Stimulated activated CD4-positive, alpha-beta T cell treated with anti-CD3 and anti-CD28 coated beads, Interleukin-12 subunit alpha, Interleukin-12 subunit beta, amount 100 ng/mL, for 24 hours (primary cell): ENCODE measurements at places on chromosomes 11 and 22.

- DNase-seq, result no peak
Measured at GRCh38 chr11:102469196-102469821, 16.7 kb upstream of the TMEM123 start.

- no peak for DNase-seq
Measured at GRCh38 chr11:68298659-68299516, 13.5 kb upstream of the LRP5 start.

DNA sequence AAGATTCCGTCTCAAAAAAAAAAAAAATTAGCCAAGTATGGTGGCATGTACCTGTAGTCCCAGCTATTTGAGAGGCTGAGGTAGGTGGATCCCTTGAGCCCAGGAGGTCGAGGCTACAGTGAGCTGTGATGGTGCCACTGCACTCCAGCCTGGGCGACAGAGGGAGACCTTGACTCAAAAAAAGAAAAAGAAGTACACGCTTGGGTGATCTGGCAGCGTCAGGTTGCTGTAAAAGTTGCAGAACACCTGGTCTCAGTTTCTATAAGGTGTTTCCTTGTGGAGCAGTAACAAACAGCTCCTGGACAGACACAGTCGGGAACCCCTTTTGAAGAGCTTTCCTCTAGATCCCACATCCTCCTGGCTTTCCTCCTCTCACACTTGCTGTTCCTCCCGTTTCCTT, 45.8 kb downstream of the SCGB1A1 start:
- DNase-seq, result no peak

DNA sequence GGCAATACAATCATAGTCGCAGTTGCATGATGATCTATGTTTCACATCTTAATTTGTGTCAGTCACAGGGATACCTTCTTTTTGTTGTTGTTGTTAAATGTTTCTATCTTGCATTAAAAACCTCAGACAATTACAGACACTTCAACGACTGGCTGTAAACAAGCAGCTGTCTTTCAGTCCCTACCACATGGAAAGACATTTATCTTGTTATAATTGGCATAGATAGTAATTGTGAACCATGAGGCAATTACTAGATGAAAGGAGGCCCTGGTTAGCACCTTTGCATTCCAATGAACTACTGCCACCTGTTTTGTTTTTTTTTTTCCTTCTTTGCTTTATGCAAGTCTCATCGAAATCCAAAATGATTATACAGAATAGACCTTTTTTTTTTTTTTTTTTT, 416.8 kb downstream of the LRRC4C start:
- DNase-seq, result no peak

DNA sequence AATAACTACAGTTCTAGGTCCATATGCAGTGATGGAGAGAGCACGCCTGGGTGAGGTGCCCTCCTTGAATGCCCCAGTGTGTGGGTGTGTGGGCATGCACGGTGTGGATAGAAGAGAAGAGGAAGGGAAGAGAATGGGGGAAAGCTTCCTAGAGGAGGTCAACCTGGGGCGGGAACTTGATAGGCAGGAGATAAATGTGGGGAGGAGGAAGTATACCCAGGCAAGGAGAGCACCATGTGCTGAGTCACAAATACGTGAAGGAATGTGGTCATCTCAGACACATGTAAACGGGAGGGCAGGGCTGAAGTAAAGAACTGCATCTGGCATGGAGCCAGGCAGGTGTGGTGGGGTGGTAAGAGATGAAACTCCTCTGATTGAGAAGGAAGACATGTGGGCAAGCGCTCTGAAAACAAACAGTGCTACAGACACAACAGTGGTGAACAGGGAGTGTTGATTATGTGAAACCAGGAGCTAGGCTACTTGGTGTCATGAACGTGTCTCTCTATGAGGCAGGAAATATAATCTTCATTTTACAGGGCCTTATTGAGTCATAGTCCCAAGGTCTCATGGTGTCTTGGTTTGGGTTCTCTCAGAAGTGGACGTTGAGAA, 61.5 kb upstream of the EED start:
- no peak for DNase-seq

DNA sequence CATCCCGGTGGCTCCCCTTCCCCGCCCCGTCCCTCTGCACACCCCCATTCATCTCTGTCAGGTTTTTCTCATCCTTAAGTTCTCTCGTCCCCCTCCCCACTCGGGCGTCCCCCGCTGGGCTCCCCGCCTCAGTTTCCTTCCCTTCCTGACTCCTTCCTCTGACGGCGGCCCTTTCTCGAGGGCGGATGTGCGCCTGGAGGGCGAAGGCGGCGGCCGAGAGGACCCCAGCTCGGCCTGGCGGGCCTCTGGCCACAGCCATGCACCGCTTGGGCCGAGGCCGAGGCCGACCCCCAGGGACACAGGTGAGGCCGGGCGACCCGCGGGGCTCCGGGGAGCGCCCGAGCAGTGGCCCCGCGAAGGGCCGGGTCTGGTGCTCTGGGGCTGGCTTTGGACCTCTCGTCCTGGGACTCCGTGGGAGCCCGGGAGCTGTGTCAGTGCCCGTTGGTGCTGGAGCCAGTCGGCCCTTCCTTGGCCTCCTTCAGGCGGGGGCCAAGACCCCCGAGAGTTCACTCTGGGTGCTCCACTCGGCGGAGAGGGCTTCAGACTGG, 2.9 kb downstream of the PHLDB1 start:
- DNase-seq, result no peak

GRCh38 chr11:65871811-65872548, 620 bp downstream of the EFEMP2 start:
- no peak for DNase-seq

- no peak for DNase-seq
Measured at GRCh38 chr11:60935676-60936442, 11.6 kb downstream of the TMEM132A start.

DNA sequence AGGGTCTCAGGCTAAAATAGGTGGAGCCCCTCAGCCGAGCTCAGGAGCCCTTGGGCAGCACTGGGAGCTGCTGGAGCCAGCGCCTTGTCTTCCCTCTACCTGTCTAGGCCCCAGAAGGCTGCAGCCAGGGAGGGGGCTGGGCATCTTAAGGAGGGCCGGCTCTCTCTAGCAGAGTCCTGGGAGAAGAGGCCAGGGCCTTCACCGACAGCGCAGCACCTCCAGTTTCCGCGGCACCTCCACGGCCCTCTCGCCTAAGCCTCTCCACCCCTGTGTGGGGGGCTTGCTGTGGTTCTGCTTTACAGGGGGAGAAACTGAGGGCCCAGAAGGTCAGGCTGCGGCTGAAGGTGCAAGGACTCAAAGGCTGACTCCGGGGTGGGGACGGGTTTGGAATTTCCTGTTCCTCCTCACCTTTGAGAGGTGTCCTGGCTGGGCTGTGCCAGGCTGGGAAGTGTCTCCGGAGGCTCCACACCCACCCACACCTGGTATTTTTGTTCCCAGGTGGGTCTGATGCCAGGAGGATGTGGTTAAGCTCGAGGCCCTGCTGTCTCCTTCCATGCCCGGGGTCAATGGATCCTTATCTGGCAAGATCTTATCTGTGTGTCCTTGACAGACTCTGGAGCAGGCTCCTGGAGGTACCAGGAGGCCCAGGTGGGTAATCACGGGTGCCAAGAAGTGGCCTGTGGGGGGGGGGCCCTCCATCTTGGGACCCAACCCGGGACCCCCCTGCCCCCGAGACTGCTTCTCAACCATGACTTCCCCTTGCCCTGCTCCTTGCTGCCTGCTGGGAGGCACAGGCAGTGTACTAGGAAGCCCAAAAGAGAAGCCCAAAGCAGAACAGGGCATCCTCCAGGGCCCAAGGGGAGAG, 95.3 kb upstream of the FGF3 start:
- DNase-seq, result no peak

- DNase-seq, result no peak
Measured at GRCh38 chr11:16225623-16226022, 130.7 kb downstream of the SOX6 start.

- DNase-seq, result no peak
Measured at GRCh38 chr11:114280696-114281095, 15.5 kb upstream of the NNMT start.

DNA sequence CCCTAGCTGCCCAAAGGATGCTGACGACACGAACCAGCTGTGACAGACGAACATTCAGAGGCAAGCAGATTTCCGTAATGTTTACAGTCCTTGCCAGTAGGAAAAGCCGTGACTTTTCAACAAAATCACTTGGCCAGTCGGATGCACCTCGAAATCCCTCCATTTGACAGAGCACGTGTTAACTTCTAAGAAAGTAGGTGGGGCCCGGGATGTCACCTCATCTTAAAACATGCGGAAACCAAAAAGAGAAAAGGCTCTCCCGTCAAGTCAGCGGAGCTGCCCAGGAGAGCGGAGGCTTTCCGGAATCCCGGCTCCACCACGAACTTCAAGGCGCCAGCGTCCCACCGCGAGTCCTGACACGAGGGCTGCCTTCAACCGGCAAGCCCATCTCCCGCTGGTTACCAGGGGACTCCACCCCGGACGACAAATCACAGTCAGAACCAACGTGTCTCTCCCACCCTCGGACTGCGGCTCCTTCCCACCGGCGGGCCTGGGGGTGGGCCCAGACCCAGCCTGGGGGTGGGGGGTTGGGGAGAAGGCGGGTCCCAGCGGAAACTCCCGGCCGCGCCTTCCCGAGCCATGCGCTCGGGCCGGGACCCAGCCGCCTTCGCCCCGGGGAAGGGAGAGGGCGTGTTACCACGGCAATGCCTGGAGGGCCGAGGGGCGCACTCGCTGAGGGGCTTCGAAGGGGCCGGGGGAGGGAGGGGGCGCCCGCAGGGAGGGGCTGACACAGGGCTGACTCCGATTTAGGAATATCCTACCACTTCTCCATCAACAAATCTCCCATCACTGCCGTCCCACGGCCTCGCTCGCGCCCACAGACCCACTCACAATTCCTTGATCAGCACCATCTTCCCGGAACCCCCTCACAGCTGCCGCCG, 475 bp downstream of the PITPNB start:
- peak; percentile 59 for DNase-seq

DNA sequence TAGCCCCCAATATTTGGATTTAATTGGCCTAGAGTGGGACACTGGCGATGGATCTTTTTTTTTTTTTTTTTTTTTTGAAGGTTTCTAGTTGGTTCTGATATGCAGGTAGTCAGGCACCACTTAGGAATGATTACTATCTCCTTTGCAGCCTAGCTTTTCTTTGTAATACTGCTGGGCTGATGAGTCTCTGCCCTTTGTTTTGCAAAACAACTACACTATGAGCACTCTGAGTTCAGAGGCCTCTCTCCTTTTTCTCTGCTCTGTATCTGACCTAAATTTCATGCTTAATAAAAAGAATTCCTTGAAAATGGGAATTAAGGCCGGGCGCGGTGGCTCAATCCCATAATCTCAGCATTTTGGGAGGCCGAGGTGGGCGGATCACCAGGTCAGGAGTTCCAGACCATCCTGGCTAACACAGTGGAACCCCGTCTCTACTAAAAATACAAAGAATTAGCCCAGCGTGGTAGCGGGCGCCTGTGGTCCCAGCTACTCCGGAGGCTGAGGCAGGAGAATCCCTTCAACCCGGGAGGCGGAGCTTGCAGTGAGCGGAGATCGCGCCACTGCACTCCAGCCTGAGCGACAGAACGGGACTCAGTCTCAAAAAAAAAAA, 1312.3 kb downstream of the FAM181B start:
- DNase-seq, result no peak

GRCh38 chr11:18768472-18768901, 23.1 kb downstream of the PTPN5 start:
- no peak for DNase-seq

- DNase-seq, result no peak
Measured at GRCh38 chr11:121614636-121615240, 162.0 kb upstream of the SORL1-AS1 start.

- peak; percentile 60 for DNase-seq
Measured at GRCh38 chr11:59102259-59102765, 4.7 kb upstream of the FAM111B start.

GRCh38 chr11:3095712-3096361, 38.6 kb upstream of the CARS1 start:
- no peak for DNase-seq

- DNase-seq, result no peak
Measured at GRCh38 chr11:103091064-103091800, 728 bp downstream of the DCUN1D5 start.

GRCh38 chr11:78549624-78550409, 24.8 kb downstream of the NARS2 start:
- no peak for DNase-seq
